AG04450 (cell line): ENCODE measurements at places on chromosomes 3 and 15.
A peak's percentile ranks its signal among the peaks of the same experiment; 100 is the strongest.

GRCh38 chr3:10515884-10516495 is 10.6 kb upstream of the ATP2B2 start:
- no peak for DNase-seq

DNA sequence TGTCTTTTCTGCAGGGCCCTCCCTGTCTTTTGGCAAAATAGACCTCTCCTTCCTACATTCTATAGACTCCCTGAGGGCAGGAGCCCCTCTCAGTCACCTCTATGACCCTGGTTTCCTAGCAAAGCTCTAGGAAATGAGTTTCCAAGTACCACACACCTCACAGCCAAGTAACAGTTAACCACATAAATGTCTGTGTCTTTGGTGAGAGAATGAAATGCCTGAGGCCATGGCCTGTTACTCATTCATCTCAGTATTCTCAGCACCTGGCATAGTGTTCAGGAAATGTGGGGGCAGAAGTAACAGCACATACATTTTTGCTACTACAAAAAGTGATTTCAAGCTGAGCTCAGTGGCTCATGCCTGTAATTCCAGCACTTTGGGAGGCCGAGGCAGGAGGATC is 21.0 kb downstream of the RFT1 start:
- peak; percentile 21 for DNase-seq

DNA sequence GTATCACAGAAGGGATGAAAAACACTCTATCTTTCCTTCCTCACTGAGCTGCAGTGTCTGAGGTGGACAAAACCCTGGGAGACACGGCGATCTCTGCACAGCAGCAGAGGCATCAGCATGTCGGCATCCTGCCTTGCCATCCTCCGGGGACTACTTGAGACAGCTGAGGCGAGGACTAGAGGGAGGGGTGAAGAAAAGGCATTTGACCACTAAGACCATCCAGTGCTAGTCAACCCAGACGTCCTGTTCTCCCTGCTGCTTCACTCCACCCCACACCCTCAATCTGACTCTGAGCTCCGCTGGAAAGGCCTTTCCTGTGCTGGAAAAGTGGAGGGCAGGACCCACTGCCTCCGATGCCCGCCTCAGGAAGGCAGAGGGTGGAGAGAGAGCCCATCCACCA is 67.3 kb downstream of the VGLL4 start:
- no peak for DNase-seq

DNA sequence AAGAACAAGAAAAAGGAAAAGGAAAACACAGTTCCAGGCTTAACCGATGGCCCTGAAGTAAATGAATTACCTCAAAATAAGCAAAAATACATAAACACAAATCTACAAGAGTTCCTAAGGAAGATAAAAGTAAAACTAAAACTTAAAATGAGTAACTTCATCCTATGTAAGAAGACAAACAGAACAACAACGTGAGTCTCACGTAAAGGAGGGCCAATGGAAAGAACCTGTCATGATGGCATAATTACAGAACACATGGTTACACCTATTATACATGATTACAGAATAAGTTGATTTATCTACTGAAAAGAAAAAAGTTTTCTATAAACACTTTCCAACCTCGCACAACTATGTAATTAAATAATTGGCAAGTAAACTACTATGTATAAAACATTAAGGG is 42.1 kb downstream of the ADAM10 start:
- DNase-seq: no peak

DNA sequence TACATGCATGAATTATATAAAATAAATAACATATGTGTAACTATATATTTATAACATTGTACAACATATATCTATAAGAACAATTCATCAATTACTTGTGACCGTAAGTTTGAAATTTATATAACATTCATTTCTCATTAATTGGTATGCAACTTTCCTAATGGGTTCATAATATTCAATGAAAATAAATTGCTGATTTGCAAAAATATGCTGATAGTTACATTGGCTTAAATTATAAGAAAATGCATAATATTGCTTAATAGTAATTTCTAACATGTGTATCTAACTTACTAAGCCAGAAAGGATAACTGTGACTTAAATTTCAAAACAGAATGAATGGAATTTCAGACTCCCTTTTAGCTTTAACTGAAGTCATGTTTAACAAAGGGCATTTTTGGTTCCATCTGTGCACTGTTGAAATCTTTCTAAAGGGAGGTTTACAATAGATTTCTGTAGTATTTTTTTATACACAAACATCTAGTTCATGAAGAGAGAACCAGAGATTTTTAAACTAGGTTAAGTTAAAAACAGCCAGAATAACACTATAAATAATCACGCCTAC is 310.9 kb downstream of the TBC1D5 start:
- peak; percentile 10 for DNase-seq

DNA sequence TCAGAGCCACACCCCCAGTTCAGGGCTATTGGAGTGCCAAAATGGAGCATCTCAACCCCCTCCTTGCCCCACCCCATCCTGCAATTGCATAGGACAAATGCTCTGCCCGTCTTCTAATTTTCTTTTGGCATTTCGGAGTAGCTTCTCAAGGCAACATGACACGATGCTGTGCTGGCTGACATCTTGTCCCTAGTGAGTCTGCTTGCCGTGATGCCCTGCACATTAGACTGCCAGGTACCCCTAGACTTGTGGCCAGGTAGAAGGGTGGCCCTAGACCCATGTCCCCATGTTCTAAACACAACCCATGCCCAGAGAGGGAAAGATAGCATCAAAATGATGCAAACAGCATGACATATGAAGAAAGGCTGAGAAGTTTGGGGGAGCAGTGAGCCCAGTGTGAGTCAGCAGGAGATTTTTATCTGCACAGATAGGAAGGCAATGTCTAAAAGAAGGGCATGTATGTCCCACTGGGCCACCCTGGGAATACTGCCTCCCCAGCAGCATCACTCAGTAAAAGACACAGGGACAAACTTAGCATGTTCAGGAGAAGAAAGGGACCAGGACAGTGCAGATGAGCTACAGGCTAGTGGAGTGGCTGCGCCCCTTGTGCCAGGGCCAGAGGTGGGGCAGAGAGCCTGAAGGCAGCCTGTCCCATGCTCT is 36.8 kb downstream of the CA12 start:
- no peak for DNase-seq

DNA sequence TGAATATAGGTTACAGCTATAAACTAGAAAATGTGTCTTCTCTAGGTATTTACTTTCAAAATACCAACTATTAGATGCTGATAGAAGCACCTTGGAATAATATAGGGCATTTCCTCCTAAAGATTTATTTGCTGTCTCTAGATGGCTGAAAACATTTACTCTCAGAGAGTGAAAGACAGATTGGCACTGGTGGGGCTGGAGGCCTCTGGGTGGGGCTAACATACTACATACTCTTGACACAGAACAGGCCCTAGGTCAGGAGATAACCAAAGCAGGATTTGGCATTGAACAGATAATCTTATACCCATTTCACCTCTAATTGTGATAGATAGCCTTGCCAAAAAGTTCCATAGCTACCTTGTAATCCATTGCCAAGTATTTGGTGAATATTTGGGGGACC is 253.3 kb upstream of the TBC1D5 start:
- DNase-seq: no peak

- DNase-seq: peak; percentile 27
These were observed 17.2 kb downstream of the MYL3 start for GRCh38 chr3:46845860-46846623.

DNA sequence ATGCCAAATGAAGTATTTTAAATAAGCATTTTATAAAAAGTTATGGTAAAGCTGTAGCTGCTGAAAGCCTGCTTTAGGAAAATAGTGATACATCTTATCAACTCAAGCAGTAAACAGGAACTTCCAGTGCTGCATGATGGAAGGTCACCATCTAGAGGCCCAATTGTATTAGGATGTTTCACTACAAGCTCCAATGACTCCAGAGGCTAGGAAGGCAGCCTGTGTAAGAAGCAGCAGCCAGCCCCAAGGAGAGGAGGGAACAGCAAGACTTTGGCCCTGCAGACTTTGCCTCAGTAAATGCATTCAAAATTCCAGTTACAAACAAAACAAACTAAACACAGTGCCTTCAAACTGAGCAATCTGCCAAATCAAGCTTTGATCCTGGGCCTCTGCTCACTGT is 32.1 kb downstream of the ILDR1 start:
- no peak for DNase-seq

- no peak for DNase-seq
These were observed 5.7 kb downstream of the NME9 start for GRCh38 chr3:138323971-138324370.

GRCh38 chr3:13105896-13106250 is 32.6 kb upstream of the IQSEC1 start:
- no peak for DNase-seq

DNA sequence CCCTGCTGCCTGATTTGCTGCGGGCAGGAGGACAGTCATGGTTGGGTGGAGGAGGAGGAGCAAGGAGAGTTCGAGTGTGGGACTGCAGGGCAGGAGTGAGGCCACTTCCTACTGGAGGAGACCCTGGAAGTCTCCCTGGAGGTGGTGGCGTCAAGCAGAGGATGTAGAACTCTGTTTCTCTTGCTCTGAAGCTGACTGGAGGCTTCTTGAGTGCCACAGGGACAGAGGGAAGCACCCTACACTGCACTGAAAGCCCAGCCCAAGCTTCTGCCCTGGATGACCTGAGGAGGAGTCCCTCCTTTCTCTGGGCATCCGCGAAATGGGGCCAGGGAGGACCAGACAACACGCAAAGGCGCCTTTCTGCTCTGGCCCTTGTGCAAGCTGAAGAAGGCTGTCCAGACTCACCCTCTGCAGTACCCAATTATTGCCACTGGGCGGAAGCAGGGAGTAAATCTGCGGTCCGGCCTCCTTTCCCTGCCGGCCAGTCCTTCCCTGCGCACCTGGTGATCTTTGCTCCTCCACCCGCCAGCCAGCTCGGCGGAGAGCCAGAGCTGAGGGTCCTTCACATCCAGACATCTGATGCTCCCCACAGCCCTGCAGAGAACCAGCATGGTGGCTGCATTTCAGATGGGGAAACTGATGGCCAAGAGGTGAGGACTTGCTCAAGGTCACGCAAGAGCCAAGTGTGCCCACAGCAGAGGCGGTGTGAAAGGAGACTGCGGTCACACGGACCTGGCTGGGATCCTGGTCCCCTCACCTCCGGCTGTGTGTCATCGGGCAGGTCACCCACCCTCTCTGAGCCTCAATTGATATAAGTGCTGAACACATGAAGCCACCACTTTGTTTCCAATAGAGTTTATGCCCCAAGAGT is 207.1 kb downstream of the TBC1D2B start:
- peak; percentile 6 for DNase-seq
